ENCODE measurements at places on chromosomes 4 and X.

DNA sequence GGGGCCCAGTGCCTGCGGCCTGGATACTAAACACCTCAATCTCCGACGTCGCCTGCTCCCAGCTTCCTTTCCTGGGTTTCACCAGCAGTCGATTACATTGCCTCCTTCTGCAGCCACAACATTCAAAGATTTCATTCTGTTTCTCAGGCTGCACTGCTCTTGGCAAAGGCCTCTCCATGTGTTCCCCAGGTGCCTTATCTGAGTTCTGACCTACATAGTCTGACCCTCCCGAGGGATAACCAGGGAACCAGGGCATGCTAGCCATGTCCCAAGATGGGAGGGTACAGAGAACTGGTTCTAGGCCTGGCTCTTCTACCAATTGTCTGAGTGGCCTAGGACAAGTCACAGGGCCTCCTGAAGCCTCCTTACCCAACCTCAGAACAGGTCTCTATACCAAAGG, 62.2 kb upstream of the ACSL1 start:
- DNase-seq = no peak

GRCh38 chr4:8350352-8350751, 80.8 kb downstream of the HTRA3 start:
- DNase-seq = no peak

DNA sequence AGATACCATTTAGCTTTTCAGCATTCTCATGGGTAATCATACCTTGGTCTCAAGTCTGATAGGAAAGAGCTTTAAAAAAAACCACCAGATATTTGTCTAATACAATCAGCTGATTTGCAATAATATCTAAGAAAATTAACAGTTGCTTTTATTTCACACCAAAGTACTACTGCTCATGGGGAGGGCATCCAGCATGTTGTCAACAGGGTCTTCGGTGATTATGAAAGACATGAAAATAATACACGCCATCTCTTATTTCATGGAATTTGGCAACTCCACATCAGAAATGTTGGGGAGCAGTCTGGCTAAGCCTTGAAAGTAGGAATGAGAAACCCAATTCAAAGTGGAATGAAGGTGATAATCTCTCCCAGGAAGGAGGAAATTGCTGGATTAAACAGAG, 3.0 kb downstream of the ASB5 start:
- no peak for DNase-seq

DNA sequence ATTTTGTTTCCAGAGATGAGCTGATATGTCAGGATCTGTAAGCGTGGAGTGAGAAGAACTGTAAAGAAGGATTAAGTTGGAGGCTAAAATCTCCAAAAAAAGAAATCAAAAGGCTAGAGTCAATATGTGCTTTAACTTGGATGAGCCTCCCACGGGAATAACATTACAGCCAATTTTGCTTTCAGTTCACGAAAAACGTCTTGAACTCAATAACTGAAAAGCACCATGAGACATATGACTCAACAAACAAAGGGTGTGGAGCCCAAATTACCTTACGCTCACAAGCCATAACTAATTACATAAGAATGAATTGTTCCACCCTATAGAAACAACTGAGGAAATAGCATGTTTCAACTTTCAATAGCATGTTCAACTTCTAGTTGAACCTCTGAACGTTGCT, 22.3 kb downstream of the TMPRSS11D start:
- DNase-seq = no peak

DNA sequence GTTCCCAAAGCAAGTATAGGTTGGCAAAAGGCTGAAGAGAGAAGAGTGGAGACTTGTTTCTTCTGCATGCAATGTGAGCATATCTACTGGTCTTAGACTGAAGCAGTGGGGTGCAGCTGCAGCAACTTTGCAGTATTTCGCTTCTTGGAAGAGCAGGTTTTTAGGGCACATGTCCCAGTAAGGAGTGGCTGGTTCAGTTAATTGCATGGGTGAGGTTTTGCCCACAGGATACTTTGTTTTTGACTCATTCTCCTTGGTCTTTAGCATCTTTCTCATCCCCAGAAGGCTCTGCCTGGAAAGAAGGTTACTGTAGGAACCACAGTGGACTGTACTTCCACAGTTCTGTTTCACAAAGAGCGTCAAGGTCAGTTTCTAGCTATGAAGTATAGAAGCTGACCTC, 68.0 kb upstream of the NR3C2 start:
- no peak for DNase-seq

DNA sequence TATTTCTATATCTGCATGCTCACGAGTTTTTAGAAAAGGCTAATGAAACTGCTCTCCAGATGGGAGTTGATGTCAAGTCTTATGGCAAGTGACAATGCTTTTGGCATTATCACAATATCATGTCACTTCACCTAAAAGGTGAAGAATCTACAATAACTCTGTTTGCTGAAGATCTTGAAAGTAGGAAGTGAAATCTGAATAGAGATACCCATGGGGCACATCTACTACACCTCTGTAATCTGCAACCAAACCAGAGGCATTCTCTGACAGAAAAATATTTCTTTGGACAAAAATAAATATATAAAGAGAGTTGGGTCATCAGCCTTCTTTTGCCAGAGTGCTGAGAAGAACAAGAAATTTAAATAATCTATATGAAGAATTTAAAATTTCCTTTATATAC, 3.9 kb upstream of the VAMP7 start:
- no peak for DNase-seq

GRCh38 chrX:47285836-47286320, 53.1 kb downstream of the USP11 start:
- DNase-seq = no peak

DNA sequence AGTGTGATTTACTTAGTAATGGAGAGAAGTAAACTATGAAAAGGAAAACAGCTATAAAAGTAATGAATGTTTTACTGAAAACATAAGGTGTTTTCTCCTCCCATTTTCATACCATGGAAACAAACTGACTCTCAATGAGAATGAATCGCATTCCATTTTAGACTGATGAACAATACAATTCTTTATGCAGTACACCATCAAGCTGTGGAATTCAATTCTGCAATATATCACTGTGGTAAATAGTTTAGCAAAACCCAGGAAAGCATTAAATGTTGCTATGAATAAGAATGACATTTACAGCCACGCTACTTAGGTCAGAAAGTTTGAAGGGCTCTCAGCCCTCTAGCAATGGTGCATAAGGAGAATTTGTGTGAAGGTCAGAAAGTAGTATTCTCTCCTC, 7.4 kb downstream of the DCAF8L2 start:
- no peak for DNase-seq
